Lower lobe of right lung (tissue), 2 donors: ENCODE measurements at places on chromosomes 5 and 9.

DNA sequence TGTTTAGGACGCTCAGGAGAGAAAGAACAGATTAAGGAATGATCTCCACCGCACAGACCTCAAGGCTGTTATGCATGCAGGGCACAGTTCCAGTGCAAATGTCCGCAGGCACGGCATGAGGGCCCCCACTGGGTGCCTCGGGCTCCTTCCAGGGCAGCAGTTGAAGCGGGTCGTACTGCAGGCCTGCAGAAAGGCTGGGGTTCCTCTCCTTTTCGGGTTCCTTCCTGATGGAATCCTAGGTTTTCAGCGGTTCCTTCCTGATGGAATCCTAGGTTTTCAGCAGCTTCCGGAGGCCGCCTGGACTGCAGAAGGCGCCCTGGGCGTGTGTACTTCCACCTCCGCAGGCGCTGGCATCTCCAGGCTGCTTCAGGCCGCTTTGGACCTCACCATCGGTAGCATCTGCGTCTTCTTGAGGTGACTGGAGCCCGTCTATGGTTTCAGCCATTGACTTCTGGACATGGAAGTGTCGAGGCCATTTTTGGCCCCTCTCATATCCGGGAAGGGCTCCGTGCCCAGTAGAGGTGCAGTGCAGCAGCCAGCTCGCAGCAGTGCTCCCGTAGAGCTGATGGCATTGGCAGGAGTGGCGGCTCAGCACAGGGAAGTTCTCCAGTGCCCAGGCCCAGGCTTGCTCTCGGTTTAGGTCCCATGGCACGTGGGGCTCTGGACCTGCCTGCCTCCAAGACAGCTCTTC lies 5.6 kb upstream of the MGAT4B start:
- DNase-seq: peak; percentile 45

DNA sequence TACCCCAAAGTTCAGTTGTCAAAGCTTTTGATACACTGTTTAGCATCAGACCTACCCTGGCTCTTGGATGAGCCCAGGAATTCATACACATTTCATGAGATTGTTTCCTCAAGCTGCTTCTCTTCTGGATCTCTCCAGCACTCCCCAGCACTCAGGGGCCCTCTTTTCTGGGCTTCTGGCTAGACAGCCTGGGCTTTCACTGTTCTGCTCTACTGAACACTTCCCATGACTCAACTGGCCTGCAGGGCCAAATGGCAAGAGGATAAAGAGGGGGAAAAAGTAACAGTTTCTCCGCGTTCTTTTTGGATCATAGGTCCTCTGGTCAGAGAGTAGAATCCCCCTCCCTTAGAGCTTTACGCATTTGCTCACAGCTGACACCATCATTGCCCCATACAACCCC lies 20.9 kb upstream of the LURAP1L start:
- no peak for DNase-seq

DNA sequence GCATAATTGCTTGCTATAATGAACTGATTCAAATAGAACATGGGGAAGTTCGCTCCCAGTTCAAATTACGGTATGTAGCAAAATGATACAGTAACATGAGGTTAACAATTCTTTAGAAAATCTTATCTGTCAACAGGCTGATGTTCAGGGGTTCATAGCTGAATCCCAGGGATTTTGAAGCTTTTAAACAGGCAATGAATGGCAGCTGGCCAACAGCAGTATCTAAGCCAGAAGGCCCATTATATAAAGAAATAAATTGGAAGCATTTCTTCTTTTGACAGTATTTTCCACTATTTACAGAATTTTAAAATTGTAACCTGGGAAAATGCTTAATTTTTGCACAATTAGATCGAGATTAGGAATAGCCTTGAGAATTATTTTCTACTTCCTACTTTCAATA lies 126.8 kb downstream of the PDE8B start:
- DNase-seq: no peak

DNA sequence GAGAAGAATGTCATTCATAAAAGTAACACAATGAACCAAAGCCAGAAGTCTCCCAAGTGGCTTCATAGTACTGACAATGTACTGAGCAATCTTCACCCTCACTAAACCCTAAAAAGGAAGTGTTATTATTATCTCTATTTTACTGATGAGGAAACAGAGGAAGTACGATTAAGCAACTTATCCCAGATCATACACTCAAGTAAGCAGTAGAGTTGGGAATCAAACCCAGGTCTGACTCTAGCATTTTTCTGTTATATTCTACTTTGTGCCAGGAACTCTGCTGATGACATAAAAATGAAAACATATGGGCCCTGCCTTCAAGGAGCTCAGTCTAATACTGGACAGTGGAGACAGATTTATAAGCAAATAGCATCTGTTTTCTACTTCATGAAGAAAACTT lies 109.2 kb downstream of the RAPGEF6 start:
- DNase-seq: no peak

- peak; percentile 75 for DNase-seq
These were observed 32.0 kb upstream of the SPTLC1 start for GRCh38 chr9:92147030-92147851.

DNA sequence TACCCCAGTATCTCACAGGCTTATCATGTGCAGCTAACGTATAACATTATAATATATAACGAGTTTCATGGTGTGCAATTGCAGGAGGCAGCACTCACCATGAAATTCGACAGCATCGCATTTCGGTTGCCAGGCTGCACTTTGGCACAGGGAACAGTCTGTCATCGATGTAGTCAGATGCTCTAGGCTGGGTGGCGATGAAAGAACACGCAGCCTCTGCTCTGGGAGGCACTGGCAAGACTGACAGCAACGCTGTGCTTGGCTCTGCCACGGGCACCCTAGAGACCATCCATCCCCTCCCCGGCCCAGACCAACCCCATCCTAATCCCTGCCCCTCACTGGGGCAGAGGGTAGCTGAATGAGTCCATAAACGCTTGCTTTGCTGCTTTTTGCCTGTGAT lies 290.8 kb downstream of the MED10 start:
- no peak for DNase-seq

DNA sequence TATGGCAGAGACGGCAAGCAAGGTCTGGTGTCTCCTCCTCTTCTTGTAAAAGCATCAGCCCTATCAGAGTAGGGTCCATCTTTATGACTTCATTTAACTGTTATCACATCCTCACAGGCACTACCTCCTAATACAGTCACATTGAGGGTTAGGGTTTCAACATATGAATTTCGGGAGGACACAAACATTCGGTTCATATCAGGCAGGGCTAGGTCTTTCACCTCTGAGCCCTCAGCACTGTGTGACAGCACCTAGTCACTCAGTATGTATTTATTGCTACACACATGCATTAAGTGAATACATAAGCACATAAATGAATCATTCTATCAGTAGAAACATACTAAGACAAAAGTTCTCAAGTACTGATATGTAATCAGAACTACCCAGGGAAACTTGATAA lies 9.4 kb upstream of the BTF3 start:
- DNase-seq: no peak

DNA sequence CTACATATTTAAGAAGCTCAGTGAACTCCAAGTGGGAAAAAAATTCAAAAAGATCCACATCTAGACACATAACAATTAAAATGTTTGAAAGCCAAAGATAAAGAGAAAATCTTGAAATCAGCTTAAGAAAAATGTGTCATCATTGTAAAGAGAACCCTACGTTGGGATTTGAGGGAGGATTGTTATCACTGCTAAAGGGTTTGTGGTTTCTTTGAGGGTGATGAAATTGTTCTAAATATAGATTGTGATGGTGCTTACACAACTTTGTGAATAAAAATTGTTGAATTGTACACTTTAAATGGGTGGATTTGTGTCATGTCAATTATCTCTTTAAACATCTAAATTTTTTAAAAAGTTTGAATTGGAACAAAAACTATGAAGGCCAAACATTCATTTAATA lies 92.2 kb upstream of the ADAMTS19 start:
- no peak for DNase-seq

GRCh38 chr9:4423207-4423610 lies 67.1 kb upstream of the SLC1A1 start:
- DNase-seq: no peak

DNA sequence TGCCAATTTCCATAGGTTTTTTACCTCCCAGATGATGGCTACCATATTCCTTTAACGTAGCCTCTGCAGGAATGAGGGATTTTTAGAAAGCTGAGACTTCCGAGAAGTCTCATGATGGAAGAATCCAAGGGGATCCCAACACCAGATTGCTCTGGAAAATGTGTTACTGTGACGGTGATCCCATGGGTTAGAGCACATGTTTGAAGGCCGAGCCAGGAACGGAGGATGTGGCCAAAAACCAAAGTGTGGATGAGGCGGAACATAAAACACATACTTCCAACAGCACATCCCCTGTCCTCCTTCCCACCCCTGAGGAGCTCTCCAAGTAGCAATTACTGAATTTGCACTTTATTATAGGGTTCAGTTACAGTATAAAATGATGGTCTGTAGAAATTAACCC lies 82.6 kb downstream of the GPR21 start:
- no peak for DNase-seq

DNA sequence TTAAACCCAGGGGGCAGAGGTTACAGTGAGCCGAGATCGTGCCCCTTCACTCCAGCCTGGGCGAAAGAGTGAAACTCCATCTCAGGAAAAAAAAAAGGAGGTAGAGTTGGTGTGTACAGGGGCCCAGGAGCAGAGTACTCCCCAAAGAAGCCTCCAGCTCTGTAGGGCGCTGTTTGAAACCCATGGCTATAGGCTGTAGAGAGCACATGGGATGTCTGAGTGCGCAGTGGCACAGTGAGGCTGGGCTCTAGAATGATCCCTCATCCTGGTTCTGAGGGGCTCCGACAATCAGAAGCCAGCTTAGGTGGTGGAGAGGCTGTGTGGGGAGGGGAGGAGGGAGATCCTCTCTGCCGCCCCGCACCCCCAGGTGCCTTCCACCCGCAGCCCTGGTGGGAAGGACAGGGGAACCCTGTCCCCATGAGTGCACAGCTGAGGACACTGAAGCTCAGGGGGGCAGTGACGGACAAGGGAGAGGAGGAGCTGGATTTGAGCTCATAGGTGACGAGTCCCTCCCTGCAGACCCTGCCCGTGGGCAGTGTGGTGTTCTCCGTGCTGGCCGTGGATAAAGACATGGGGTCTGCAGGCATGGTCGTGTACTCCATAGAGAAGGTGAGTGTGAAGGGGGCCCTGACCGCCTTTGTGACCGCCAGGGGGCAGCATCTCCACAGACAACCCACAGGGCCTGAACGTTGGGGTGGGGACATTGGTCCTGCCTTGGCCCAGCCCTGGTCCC lies 24.6 kb downstream of the CDHR2 start:
- DNase-seq: peak; percentile 79

- no peak for DNase-seq
These were observed 365.6 kb downstream of the MAN2A1 start for GRCh38 chr5:110055302-110055701.

- DNase-seq: no peak
These were observed 31.6 kb upstream of the DTWD2 start for GRCh38 chr5:119019949-119020348.

GRCh38 chr5:161751265-161751664 lies 65.7 kb downstream of the GABRA6 start:
- DNase-seq: no peak

- no peak for DNase-seq
These were observed 173.0 kb downstream of the MAST4 start for GRCh38 chr5:66769030-66769733.

DNA sequence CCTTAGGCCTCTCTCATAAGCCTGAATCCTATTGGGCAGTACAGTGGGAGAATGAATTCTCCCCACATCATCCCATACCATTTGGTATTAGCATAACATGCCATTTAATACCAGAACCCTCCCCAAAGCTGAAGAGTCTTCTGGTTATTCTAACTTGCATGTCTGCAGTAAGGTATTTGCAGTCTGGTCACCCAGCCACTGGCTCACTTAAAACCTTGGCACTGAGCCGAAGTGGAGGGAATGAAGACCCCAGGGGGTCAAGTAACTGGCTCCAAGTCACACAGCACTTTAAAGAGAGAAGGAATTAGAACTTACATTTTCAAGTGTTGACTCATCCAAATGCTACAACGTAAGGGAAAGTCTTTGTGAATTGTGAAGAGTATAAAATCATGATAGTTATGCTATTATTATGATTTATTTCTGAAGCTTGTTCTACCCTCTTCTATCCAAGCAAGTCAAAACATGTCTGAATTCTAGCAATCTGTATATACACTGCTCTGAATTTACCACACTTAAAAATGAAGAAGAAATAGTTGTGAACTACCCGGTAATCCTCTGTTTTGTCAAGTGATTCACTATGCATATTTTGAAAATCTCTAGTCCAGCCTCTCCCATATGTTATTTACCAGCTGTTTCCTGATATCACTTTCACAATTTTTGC lies 28.5 kb downstream of the GLRA1 start:
- no peak for DNase-seq

GRCh38 chr5:80607832-80608231 lies 37.8 kb upstream of the ANKRD34B start:
- DNase-seq: no peak

GRCh38 chr5:55030676-55031369 lies 6.8 kb downstream of the GZMK start:
- DNase-seq: no peak

GRCh38 chr9:20987521-20987920 lies 43.9 kb downstream of the HACD4 start:
- DNase-seq: no peak

DNA sequence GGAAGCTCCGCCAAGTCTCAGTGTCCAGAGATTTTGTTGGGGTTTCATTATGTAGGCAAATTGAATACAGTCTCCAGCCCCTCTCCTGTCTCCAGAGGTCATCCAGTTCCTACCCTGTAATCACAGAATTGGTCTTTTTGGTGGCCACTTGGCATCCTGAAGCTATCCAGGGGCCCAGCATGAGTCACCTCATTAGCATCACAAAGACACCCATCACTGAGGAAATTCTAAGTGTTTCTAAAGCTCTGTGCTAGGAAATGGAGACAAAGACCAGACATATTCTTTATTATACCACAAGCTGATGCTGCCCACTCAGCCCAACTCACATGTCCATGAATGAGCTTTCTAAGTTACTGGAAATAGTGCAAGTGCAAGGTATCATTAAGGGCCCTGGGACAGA lies 229.9 kb downstream of the DOCK8 start:
- no peak for DNase-seq

- DNase-seq: no peak
These were observed 26.7 kb upstream of the LPCAT1 start for GRCh38 chr5:1550287-1551076.

DNA sequence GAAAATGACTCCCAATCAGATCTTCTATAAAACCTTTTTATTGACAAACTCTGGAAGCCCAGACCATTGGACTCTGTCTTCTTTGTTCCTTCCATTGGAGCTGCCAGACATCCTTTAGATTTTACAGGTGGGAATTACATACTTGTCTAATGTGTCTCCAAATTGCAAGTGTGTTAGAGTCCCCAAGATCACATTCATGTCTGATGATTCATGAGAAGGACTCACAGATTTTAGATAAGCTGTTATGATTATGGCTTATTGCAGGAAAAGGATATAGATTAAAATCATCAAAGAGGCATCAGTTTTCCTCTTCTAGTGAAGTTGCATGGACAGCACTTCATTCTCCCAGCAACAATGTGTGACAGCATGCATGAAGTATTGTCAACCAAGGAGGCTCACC lies 70.4 kb downstream of the MUSK start:
- no peak for DNase-seq
